Head of caudate nucleus (tissue), 42 donors: ENCODE measurements at places on chromosomes 16 and 17.

GRCh38 chr17:13462673-13463124 is 139.0 kb downstream of the HS3ST3A1 start:
- no peak for DNase-seq

GRCh38 chr16:86220561-86220960 is 289.8 kb upstream of the FOXF1 start:
- no peak for DNase-seq

DNA sequence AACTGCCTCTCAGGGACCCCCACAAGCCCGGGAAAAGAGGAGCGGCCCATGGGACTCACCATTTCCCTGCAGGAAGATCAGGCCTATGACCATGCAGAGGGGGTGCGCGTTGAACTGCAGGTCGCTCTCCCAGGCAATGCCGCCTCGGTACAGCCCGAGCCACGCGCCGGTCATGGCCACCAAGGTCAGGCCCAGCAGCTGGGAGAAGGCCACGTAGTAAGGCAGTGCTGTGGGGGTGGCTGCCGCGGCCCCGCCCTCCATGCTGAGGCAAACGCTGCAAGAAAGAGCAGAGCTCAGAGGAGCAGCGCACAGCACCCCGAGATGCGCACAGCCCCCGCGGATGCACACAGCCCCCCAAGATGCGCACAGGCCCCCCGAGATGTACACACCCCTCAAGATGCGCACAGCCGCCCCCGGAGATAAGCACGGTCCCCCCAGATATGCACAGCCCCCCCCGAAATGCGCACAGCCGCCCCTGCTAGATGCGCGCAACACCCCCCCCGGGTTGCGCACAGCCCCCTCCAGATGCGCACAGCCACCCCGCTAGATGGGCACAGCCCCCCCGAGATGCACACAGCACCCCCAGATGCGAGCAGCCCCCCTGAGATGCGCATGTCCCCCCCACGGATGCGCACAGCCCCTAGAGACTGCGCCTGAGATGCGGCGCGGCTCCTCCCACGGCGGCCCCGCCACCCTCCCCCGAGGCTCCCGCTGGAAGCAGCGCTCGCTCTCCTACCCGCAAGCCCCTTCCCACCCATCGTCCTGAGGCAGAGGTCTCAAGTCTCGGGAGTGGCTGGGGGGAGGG is 8.6 kb downstream of the CYB561 start:
- no peak for DNase-seq

GRCh38 chr16:14444979-14445810 is 184.9 kb downstream of the PARN start:
- DNase-seq: no peak

DNA sequence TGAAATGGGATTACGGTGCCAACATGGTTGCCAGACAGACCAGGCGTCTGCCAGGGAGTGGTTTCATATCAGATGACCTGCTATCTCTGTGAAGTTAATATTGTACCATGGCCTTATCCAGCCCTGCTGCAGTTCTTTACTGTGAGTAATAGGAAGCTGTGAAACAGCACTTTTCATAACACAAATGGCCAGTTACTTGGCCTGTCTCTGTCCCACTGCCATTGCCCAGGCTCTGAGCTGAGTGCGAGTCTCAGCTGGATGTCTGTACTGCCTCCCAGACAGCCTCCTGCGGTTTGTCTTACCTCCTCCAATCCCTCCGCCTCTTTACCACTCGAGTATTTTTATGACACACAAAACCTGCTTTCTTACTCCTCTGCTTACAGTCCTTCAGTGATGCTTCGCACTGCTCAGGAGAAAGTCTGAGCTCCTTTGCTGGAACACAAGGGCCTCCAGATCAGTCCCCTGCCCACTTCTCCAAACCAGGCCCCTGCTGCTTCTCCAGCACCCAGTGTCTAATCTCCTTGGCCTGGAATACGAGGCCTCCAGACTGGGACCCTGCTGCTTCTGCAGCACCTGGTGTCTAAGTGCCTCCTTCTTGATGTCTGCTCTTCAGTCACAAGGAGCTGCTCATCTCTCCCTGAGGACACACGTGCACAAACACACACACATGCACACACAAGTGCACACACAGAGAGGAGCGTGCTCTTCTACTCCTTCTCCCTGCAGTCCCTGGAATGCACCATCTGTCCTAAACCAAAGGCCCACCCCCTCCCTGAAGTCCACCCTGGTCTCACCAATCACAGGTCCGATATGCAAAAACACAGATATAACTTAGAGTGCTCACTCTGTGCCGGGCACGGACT is 17.1 kb upstream of the RHOT1 start:
- no peak for DNase-seq

DNA sequence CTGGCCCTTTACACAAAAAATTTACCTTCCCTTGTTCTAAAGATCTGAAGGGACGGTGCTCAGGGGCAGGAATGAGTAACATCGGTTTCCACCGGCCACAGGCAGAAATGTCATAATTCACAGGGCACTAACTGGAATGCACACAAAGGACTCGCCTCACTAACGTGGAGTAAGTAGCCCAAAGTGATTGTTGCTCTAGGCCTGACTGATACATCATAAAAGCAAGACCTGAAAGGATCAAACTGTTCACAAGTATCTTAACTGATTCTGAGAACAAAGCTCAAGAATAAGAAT is 8.9 kb upstream of the TCF25 start:
- DNase-seq: no peak

DNA sequence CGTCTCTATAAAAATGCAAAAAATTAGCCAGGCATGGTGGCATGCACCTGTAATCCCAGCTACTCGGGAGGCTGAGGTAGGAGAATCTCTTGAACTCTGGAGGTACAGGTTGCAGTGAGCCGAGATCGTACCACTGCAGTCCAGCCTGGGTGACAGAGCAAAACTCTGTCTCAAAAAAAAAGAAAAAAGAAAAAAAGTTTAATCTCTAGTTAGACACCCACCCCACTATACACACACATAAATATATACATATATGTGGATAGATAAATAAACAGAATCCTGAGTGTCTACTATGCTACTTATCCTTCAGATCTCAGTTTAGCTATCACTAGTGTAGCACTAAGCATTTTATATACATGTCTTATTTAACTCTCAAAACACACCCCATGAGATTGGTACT is 18.7 kb downstream of the ITGAL start:
- DNase-seq: no peak

DNA sequence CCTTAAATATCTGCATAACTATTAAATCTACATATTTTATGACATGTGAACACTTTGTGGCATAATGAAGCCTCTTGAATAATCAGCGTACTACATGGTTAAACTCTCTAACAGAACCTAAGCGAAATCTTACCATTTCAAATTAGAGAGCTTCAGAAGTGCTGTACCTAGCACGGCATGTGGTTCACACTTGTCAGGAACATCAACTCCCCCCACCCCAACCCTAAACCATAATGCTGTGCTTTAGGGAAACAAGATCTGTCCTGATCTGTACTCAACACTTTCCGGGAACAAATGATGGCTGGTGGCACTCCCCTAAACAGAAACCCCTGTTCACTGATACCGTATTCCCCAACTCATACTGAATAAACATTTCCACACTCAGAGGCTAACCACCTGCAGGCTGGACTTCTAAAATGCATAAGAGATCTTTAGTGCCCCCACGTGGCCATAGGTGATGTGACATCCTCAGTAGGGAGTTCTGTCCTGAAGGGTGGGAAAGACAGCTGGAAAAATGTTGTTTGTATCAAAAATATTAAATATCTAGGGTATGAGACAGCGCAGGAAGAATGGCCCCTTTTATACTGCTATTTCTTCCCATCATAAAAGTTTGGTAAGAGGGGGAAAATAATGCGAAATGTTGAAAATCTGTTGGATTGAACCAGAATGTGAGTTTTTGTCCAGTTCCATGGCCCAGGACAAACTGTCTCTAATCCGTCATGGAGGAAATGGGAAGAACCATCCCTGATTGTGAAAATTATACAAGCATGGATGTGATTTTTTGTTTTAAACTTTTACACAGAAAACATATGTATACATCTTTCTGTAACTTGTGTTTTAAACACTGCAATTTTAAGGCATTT is 88.6 kb downstream of the USP31 start:
- DNase-seq: peak; percentile 75

DNA sequence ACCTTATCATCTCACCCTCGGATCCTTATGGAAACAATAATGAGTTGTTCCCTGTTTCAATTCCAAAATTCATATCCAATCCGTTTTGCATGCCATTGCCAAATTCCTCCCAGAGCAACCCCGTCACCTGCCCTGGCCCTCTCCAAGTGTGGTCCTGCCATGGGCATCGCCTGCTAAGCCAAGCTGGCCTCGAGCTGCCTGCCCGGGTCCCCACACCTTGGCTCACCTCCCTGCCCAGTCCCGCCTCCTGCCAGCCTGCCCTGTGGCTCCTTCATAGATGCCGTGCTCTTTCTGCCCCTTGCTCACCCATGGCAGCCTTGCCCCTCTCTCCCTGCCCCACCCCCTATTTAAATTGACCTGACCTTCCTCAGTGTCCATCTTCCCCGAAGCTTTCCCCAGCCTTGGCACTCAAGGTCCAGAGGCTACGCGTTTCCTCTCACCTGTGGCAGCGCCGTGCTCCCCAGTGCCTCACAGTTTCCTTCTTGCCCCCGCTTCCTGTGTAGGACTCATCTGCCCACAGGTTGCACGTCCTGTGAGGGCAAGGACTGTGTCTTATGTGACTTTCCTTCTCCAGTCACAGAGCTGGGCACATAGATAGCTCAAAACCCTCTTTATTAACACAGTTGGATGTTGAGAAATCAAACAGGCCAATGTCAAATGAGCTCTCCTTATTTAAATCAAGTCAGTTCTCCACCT is 12.7 kb downstream of the MAPT start:
- DNase-seq: no peak

GRCh38 chr16:86158688-86159360 is 259.9 kb downstream of the IRF8 start:
- DNase-seq: no peak
